Aorta (tissue), 5 donors: ENCODE measurements at places on chromosomes 4 and X. TPM values are rescaled to one million over a fixed set of nuclear protein-coding genes. Genes with fewer than 3 reads are reported as not detected.

The BEX4 gene
- total RNA-seq = 30.6 TPM

GRCh38 chrX:2766906-2767305, 15.1 kb downstream of the XG start:
- DNase-seq = no peak

GRCh38 chr4:168632301-168632725, 135.5 kb downstream of the PALLD start:
- DNase-seq = no peak

DNA sequence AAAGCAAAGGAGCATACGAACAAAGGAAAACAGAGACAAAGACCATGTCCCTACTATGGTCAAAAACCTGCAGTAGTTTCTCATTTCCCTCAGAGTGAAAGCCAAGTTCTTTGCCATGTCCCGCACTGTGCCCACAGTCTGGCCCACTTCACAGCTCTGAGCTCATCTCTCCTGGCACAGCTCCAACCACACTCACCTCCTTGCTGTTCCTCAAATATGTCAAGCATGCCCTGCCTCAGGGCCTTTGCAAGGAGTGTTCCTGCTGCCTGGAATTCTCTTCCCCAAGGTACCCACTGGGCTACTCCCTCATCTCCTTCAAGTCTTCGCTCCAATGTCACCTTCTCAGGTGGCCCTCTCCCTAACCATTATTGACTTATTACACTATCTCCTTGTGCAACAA, 72.1 kb downstream of the COX18 start:
- DNase-seq = no peak

DNA sequence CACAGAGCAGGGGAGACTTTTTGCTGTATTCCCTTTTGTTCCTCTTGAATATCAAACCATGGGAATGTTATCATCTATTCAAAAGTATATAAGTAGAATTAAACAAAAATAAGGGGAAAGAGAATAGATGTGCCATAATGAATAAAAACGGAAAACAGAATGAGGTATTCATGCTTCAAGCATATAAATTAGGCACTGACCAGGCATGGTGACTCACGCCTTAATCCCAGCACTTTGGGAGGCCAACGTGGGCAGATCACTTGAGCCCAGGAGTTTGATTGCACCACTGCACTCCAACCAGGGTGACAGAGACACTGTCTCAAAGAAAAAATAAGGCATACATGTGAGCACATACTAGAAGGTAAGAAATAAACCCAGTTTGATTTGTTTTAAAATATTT, 16.3 kb upstream of the NEUROG2 start:
- no peak for DNase-seq

DNA sequence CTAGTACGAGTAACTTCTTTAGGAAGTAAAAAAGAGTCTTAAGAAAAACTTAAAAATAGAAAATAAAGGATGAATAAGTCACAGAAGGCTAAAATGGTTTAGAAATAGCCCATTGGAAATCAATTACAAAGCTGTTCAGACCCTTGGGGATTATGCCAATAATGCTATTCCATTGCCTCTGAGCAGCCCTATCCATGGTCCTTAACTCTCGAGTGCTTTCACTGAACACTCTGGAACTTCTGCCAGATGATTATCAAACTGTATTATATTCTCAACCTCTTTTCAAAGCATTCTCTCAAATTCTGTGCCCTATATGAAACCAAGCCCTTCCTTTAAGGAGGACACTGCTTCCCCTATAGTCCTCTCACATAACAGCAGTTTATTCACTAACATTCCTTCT, 17.0 kb downstream of the SLC9B1 start:
- no peak for DNase-seq

DNA sequence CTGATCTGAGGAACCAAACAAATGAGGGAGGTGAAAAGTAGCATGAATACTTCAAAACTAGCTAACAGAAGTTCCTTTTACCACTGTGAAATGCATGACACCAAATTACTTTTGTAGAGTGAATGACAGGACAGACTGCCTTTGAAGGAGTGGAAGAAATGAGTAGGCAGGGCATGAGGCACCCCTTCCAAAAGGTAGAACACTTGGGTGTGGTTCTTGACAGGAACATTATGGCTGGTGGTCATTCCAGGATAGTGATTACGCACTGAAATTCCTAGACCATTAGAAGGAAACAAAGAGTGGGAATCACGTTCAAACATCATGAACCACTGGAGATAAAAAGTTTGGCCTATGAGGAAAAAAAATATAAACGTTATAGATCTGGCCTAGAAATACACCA, 4.9 kb downstream of the HUWE1 start:
- DNase-seq = no peak

DNA sequence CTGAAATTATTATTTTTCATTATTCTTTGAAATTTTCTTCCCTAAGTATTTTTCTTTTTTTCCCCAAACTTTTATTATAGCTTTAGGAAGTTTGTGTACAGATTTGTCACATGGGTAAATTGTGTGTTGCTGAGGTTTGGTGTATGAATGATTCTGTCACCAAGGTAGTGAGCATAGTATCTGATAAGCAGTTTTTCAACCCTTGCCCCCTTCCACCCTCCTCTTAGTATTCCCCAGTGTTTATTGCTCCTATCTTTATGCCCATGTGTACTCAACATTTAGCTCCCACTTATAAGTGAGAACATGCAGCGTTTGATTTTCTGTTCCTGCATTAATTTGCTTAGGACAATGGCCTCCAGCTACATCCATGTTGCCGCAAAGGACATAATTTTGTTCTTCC, 103.9 kb upstream of the MAGEB2 start:
- no peak for DNase-seq

- no peak for DNase-seq
Observed at GRCh38 chr4:160265014-160265413, 1162.1 kb downstream of the RAPGEF2 start.

DNA sequence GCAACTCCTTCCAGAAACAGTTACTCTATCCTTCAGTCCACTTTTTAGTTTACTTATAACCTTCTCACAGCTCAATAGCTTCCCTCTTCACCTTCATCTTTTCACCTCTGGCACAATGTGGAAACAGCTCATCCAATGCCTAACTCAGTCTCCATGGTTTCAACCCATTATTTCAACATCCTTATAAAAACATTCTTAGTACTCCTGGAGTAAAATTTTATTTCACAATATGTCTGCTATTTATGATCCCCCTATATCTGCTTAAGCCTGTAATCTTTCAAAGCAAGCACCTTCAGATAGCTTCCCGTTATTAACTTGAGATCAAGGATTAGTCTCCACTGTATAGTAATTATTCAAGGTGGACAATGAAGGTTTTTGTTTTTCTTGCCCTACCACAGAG, 156.3 kb downstream of the GASK1B start:
- no peak for DNase-seq

- no peak for DNase-seq
Observed at GRCh38 chrX:16765594-16765993, 20.7 kb upstream of the TXLNG start.

- no peak for DNase-seq
Observed at GRCh38 chr4:81789158-81789557, 317.5 kb upstream of the RASGEF1B start.

- no peak for DNase-seq
Observed at GRCh38 chr4:130486186-130486585, 1390.2 kb downstream of the C4orf33 start.

DNA sequence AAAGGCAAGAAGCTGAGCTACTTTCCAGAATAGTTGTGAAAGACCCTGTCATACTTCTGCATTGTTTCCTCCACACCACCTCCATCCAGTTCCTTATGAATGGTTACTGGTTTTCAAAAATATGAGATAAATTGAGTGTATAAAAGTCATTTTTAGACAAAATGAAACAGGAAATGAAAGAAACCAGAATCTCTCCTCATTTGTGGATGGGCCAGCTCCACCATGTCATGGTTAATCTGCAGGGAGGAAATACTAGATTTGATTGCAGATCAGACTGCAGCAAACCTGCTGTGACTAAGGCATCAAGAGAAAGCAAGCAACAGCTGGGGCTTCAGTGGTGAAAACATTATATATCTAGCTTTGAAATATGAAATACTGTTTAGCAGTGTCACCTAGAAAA, 23.8 kb downstream of the F9 start:
- DNase-seq = no peak

DNA sequence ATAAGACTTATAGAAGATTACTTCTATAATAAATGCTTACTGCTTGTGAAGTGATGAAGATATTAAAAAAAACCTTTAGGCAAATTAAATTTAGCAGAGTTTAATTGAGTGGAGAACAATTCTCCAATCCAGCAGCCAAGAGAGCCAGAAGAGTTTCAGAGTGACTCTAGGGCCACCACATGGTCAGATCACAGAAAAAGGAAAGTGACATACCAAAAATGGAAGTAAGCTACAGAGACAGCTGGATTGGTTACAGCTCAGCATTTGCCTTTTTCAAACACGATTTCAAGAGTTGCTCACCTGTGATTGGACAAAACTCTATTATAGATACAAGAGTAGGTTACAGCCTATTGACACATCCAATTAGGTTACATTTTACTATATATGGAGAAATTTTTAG, 79.0 kb upstream of the TRAM1L1 start:
- DNase-seq = no peak

- no peak for DNase-seq
Observed at GRCh38 chr4:84814094-84814750, 152.3 kb downstream of the WDFY3 start.

DNA sequence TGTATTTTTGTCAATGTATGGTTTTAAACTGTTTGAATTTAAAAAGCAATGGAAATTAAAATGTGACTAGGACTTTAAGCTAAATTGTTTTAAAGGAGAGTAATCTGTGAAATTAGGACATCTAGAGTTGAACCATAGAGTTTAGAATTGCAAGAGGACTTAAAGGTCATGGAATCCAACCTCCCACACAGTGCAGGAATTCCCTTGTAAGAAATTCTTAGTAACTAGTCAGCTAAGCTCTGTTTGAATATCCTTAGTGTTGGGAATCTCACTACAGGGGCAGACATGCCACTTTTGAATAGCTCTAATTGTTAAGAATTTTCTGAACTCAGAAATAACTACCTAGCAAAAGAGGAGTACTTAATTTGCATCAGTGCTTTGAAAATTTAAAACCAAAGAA, 292.9 kb downstream of the IL1RAPL1 start:
- DNase-seq = no peak

DNA sequence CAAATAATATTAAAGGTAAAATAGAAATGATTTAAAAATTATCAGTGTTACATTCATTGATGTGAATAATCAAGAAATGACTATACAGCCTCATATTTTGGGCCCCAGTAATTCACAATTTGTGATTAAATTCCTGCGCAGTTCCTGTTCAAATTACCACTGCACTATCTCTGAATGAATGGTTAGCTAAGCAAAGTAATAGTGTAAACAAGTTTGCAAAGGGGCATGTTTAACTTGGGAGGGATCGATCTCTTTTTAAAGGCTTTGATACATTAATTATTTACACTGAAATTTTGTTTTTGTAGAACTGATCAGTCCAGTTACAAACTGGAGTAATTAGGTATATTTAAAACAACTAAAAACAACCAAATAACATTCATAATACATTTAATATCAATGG, 784.4 kb downstream of the RPA4 start:
- DNase-seq = no peak

DNA sequence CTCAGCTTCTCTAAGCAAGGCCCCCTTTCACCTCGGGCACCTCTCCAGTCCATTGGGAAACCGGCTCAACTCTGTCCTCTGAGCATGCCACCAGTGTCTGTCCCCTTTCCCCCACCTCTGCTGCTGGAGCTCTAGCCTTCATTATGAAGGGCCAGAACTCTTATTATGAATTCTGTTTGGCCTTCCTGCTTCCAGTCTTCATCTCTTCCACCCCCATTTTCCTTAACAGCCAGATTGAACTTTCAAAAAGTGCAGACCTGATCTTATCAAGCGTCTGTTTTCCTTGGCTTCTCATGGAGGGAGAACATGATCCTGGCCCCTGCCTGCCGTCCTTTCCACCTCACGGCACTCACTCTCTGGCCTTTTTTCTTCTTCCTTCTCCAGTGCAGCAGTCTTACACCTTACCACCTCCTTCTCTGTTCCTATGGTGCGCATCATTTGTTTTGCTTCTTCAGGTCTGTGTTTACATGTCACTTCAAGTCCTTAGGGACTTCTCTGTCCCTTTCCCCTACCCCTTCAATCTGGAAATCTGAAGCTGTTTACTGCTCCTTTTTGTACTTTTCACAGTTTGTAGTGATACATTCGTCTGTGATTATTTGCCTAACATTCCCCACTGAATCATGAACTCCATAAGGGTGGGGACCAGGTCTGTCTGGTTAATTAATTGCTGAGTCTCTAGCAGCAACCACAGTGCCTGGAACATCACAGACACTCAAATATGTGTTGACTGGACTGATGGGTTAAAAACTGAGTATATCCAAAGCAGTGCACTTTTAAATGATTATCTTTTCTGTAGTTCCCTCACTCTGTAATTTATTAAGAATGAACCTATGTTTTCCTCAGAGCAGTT, 55.8 kb downstream of the FNIP2 start:
- no peak for DNase-seq

DNA sequence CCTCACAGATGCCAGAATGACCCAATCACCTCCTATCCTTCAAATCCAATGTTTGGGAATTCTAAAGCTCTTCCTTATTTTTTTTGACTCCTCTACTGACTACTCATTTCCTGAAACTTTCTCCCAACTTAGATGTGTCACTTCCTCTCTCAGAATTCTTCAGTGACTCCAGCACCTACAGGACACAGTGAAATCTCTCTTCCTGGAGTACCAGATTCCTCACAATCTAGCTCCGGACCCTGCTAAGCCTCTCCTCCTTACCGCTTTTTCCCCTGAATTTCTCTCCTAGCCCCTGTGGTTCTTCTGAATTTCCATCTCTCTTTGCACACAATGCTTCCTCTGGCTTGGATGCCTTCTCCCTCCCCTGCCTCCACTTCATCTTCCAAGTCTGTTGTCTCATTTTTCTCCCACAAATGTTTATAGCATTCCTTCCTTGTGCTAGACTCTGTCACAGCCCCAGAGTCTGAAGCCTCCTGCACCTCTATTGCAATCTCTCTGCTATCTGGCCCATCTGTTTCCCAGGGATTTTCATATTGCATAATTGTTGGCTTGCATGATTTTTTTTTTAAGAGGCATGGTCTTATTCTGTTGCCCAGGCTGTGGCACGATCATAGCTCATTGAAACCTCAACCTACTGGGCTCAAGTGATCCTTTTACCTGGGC, 80.1 kb downstream of the ANAPC4 start:
- DNase-seq = no peak

GRCh38 chr4:188767496-188767895, 628.3 kb downstream of the TRIML1 start:
- no peak for DNase-seq

GRCh38 chrX:15680401-15680800, 15.8 kb upstream of the CLTRN start:
- no peak for DNase-seq

GRCh38 chrX:68254738-68255645, 178.3 kb downstream of the OPHN1 start:
- DNase-seq = no peak

DNA sequence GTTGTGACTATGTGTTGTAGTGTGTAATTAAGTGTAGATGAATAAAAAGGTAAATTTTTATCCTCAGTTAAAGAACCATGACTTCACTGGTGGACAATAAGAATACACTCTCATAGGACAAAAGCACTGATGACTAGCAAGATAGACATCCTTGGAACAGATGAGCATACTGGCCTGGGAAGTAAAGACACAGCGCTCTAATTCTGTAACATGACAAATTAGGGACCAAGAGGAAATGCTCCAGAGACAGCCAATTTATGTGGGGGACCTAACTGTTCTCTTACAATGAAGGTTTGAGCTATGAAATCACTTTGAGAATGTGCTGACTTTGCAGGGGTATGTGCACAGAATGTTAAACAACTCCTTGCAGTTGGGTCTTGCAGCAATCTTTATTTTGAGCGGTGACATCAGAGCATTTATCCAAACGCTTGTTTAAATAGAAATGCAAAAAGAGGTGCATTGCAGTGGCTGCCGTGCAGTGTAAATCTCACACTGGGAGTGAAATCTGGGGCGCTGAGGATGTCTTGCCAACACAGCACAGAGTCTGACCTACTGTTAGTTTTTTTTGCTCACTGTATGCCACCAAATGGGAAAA, 109.3 kb downstream of the MAGEC2 start:
- no peak for DNase-seq
